ENCODE measurements at places on chromosomes 16 and 17.

- DNase-seq: no peak
Observed at GRCh38 chr16:12917653-12918052, 16.3 kb downstream of the SHISA9 start.

DNA sequence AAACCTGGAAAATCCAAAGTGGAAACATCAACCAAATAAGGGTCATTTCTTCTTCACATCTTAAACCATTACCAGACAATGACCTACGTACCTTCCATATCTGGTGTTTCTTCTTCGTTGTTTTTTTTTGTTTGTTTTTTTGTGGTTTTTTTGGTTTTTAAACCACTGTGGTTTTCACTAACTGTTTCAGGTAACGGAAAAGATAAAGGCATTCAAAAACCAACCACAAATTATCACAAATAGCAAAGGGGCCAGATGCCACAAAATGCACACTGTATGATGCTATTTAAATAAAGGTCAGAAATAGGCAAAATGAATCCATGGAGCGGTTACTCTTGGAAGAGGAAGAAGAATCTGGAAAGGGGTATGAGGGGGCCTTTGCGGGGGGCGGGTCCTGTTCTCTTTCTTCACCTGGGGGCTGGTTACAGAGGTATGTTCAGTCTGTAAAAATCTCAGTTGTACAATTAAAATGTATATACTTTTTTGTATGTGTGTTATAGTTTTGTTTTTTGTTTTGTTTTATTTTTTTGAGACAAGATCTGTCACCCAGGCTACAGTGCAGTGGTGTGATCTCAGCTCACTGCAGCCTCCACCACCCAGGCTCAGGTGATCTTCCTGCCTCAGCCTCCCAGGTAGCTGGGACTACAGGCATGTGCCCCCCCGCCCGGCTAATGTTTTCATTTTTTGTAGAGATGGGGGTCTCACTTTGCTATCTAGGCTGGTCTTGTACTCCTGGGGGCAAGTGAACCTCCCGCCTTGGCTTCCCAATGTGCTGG lies 29.6 kb downstream of the LITAF start:
- no peak for DNase-seq

DNA sequence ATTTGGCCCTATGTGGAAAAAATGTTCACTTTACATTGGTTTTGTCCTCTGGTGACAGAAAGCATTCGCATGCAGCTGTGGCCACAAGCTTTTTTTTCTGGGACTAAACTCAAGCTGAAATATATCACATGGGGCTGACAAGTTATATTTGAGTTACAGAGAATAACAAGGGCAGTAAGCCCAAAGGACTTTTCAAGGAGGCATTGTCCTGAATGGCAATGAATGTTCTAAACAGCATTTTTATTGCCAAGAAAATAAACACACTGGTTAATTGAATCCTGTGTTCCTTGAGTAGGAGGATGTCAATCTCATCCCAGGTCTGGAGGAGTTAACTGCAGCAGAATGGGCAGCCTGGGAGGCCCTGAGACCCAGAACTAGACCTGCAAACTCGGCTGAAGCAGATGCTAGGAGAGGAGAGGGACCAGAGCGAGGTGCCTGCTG lies 114.5 kb downstream of the COPRS start:
- no peak for DNase-seq

- DNase-seq: no peak
Observed at GRCh38 chr16:55643161-55643970, 12.4 kb upstream of the SLC6A2 start.

DNA sequence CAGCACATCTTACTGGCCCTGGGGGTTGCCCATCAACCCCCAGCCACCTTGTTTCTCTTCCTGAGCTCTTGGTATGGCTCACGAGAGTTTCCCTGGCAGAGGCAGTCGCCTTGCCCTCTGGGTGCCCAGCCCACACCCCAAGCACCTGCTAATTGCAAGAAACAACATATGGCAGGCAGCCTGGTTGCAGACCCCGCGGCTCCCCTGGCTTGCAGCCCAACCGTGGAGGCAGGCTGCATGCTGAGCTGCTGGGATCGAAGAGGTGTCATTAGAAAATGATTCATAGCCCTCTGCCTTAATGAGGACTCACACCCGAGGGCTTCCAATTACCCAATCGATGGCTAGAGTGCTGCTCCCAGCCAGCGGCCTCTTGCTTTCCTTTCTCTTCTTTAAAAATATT lies 115.7 kb downstream of the TMEM114 start:
- DNase-seq: no peak

DNA sequence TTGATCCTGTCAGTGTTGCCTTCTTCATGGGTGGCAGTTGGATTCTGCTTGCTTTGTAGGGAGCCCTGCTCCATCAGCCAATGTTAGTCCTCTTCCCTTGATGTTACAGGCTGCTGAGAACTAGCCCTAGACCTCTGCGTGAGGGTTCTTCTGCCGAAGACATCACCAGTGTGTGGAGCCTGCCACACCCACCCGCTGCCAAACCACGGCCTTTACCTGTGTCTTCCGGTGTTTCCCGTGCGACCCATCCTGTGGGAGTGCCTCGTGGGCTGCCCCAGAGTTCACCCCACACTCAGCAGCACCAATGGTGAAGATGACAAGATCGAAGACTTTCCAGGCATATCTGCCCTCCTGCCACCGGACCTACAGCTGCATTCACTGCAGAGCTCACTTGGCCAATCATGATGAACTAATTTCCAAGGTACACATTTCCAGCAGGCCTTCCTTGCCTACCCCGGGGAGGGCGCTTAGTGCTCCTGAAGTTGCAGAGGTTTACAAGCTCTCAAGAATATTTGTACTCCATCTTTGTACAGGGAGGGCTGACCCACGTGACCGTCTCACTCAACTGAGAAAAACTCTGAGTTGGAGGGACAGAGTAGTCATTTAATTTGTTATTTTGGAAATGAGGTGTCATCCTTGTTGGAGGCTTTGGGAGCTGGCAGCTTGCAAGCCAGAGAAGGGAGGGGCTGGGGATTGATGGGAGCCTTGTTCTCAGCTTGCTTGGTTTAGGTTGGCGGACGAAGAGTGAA lies 21.8 kb downstream of the YPEL2 start:
- no peak for DNase-seq

DNA sequence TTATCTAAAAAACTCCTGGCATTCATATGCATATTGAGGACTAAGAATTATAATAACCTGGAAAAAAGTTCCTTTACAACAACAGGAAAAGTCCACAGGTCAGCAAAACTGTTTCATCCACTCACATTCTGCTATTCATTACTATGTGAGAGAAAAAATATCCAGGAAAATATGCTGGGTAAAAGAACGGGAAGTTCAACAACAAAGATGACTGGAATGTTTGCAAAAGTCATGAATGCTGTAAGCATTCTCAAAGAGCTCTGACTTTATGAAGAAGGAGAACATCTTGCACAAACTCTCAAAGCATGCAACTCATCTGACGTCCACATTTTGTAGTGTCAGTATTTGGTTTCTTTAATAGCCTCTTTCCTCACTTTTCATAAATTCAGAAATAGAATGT lies 56.9 kb upstream of the ALDH3A1 start:
- no peak for DNase-seq

GRCh38 chr17:45371414-45372324 lies 54.8 kb upstream of the MAP3K14 start:
- DNase-seq: no peak

- no peak for DNase-seq
Observed at GRCh38 chr16:50229149-50229726, 37.1 kb upstream of the ADCY7 start.

GRCh38 chr17:79087428-79088143 lies 13.0 kb downstream of the ENGASE start:
- DNase-seq: peak; percentile 72

DNA sequence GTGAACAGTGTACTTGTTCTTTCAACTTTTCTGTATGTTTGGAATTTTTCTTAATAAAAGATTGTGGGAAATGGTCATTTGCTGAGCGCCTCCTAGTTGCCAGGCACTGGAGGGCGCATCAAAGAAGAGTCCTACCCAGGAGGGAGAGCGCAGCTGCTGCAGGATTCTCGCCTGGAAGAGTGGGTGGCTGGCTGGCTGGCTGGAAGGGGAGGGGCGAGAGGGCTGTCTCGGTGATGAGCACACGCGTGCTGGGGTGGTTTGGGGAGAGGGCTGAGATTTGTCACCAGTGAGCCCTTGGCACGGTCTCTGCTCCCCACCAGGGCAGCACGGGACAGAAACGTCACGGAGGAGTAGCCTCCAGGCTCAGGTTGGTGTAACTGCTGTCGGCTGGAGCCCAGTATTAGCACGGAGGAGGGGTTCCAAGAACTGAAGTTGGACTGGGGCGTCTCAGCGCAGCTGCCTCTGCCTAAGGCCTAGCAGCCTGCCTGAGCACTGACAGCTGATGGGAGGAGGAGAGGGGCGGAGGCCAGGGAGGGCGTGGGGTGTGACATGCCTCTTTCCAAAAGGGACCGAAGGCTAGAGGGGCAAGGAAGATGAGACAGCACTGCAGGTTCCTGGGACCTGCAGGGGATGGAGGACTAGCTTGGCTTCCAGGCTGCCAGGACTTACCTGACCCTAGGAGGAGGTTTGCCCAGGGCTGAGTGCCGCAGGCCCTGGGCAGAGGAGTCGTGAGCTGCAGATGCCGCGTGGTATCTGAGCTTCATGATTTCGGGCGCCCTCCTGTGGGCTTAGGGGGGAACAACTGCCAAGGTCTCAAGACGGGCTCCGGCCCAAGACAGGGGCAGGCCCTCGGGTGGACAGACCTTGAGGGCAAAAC lies 5.7 kb downstream of the LDHD start:
- peak; percentile 71 for DNase-seq

DNA sequence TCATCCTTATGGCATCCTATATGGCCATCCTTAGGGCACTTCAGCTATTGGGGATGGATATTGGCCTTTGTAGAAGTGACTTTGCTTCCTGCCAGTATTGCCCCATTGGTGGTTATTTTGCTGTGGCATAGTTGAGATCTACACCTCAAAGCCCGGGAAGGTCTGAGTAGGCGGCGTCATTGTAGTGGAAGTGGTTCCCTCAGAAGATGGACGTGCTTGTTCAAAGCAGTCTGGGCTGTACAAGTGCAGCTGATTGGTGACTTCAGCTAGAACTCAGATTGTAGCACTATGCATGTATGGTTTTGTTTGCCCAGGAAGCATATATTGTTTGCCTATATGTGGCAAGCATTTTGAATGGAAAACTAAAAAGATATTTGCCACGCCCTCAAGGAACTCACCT lies 83.2 kb downstream of the TMC6 start:
- DNase-seq: no peak

- DNase-seq: no peak
Observed at GRCh38 chr16:56635441-56635967, 3.0 kb upstream of the MT1A start.

- DNase-seq: no peak
Observed at GRCh38 chr16:82340531-82340930, 170.5 kb upstream of the MPHOSPH6 start.

DNA sequence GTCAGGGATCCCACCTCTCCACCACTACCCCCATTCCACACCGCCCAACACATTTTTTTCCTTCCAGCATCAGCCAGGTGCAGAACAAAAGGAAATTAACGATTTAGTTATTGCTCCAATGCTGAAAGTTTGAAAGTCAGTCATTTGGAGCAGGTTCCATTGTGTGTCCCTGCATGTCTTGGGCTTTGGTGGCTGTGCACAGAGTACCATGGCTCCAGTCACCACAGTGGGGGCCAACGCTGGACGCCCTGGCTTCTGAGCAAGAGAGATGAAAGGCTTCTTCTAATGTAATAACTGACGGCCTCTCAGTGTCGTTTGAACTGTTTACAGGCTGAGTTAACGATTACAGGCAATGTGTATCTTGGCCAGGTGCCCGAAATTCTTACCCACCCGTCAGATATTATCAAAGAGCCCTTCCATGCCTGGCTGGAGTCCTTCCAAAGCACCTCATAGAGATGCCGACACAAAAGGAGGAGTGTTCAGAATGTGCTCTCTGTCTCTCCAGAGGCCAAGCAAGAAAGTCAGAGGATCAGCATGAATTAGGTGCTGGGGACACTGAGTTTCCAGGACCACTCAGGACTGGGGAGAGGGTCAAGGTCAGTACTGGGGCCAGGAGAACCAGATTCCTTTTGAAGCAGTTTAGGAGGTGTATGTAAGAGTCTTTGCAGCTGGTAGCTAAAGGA lies 25.9 kb downstream of the RNF43 start:
- no peak for DNase-seq

GRCh38 chr16:13672196-13672595 lies 247.8 kb upstream of the ERCC4 start:
- no peak for DNase-seq

DNA sequence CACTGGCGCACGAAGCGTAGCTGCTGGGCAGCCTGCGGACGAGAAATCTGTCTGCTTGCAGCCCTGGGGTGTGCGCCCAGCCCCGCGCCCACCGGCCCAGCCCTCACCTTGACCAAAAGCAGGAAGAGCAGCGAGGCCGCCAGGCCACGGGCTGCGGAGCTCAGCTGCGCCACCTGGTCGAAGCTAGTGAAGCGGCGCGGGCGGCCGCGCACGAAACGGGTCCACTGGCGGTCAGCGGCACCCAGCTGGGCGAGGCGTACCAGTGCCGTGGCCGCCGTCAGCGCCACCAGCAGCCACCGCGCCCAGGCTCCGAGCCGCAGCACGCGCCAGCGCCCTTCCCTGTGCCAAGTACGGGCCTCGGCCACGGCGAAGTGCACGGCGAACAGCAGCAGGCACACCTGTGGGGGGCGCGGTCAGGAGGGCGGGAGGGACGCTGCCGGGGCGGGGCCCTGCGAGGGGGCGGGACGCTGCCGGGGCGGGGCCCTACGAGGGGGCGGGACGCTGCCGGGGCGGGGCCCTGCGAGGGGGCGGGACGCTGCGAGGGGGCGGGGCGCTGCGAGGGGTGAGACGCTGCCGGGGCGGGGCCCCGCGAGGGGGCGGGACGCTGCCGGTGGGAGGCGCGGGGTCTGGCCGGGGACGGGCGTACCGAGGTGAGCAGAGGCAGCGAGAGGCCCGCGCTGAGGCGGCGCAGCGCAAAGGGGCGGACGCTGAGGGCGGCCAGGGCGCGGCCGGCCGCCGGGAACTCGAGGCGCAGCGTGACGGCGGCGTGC lies 43.2 kb downstream of the TSC2 start:
- no peak for DNase-seq
